Hematopoietic multipotent progenitor cell treated with erythropoietin and hydrocortisone succinate and interleukin-3 and kit ligand, for 15 days (in vitro differentiated cells): ENCODE measurements at places on chromosomes 5 and 9.

DNA sequence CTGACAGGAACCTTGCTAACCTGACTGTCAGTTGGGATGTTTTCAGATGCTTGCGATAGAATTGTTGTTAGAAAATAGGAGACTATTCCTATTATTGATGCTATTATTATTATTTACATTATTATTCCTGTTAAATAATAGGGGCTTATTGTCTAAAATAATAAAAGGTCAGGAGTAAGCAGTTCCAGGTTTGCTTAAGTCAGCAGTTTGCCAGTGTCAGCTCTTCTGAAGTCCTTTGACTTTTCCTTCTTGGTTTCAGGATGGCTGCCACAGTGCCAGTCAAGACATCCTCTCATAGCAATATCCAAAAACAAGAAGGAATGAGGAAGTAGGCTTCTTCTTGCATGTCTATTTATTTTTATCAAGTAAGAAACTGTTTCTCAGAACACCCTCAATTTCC lies 141.7 kb upstream of the MARCHF11 start:
- no peak for DNase-seq

GRCh38 chr5:113075019-113075418 lies 98.4 kb downstream of the DCP2 start:
- no peak for DNase-seq

GRCh38 chr5:156149213-156149612 lies 177.8 kb upstream of the SGCD start:
- DNase-seq, result no peak

DNA sequence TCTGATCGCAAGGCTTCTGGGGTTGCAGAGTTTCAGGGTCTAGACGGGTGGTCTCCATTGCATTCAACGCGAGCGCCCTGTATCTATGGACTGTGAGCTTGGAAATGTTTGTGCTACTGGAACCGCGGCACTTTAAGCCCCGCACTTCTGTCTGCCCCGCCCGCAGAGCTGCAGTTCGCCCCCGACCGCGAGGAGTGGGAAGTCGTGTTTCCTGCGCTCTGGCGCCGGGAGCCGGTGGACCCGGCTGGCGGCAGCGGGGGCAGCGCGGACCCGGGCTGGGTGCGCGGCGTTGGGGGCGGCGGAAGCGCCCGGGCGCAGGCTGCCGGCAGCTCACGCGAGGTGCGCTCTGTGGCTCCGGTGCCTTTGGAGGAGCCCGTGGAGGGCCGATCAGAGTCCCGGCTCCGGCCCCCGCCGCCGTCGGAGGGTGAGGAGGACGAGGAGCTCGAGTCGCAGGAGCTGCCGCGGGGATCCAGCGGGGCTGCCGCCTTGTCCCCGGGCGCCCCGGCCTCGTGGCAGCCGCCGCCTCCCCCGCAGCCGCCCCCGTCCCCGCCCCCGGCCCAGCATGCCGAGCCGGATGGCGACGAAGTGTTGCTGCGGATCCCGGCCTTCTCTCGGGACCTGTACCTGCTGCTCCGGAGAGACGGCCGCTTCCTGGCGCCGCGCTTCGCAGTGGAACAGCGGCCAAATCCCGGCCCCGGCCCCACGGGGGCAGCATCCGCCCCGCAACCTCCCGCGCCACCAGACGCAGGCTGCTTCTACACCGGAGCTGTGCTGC lies 1.0 kb downstream of the ADAMTS19 start:
- no peak for DNase-seq

GRCh38 chr9:137694962-137695875 lies 76.4 kb downstream of the EHMT1 start:
- DNase-seq, result peak; percentile 42

DNA sequence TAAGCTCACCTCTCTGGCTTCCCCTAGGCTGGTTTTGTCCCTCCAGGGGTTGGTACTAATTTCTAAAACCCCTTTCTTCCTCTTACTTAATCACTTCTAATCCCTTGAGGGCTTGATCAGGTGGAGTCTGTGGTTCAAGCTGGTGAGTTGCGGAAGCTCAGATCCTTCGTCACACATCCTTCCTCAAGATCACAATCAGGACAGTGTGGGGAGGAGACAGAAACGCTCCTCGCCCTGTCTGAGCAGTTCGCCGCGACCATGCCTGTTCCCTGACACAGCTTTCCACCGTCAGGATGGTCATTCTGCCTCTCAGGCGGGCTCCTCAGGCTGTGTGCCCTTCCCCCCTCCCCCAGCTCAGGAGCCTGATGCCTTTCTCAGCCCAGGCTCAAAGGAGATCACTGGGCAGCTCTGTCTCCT lies 24.3 kb downstream of the CPLX2 start:
- DNase-seq, result no peak

- no peak for DNase-seq
Observed at GRCh38 chr5:177595026-177595585, 3.1 kb downstream of the TMED9 start.
